ENCODE measurements at places on chromosomes 6 and 20. TPM values are rescaled to one million over a fixed set of nuclear protein-coding genes. Genes with fewer than 3 reads are reported as not detected.
A peak's percentile ranks its signal among the peaks of the same experiment; 100 is the strongest.

- DNase-seq, result no peak
Measured at GRCh38 chr6:16802071-16802470, 40.8 kb upstream of the ATXN1 start.

DNA sequence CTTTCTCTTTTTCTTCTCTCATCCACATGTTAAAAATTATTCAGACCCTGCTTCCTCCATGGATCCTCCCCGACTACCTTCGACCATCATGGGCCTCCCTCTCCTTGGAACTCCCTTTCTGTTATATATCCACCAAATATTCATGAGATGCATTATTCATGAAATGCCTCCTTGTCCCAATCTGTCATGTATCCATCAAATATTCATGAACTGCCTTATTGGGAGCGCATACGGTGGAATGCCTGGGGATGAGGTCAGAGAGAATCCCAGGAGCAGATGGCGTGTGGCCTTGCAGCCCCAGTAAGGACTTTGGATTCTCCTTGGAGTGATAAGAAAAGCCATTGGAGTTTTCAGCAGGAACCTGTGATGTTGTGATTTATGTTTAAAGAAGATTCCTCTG lies 97.0 kb downstream of the NRN1 start:
- no peak for DNase-seq

DNA sequence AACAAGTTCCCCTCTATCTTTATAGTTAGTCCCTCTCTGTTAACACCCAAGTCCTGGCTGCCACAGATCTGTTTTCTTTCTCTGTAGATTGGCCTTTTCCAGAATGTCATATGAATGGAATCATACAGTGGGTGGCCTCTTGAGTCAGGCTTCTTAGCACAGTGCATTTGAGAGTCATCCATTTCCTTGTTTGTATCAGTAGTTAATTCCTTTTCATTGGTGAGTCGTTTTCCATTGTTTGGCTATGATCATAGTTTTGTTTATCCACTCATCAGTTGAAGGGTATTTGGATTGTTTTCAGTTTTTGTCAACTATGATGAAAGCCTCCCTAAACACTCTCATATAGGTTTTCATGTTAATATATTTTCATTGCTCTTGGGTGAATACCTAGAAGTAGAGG lies 248.3 kb downstream of the ARID1B start:
- no peak for DNase-seq

The PI16 gene
- polyA plus RNA-seq, result 3.5 TPM

DNA sequence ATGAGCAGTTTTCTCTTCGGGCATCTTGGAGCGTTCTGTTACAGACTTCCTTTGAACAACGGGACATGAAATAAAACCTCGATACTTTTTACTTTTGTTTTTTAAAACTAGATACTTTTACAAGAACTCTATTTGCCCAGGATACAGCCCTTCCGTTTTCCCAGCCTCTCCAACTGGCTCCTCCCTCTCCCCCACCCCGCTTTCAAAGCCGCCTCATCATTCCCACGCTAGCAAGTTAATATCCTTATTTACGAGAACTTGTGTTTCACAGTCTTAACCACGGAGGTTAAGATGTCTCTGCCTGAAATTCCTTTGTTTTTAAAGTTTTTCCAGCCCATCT lies 241 bp upstream of the CFAP206 start:
- DNase-seq, result no peak

GRCh38 chr20:22429175-22430153 lies 154.9 kb downstream of the FOXA2 start:
- no peak for DNase-seq

- no peak for DNase-seq
Measured at GRCh38 chr6:37628611-37629320, 68.9 kb downstream of the MDGA1 start.

DNA sequence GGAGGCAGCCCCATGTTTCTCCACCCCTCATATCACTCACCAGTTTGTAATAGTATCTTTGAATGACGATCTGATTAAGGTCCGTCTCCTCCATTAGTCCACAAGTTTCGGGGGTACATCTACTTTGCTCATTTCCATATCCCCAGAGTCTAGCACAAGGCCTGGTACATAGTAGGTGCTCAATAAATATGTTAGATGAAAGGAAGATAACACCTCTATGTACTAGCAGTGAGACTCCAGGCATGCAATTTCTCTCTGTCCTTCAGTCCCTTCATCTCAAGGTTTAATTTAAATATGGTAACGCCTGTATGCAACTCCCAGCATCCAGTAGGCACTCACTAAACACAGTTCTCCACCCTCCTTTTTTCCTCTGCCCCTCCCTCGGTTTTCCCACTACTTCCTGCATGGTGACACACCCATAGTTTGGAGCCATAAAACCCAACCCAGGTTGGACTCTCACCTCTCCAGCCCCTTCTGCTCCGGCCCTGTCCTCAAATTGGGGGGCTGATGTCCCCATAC lies 461 bp upstream of the HNF4A start:
- no peak for DNase-seq

DNA sequence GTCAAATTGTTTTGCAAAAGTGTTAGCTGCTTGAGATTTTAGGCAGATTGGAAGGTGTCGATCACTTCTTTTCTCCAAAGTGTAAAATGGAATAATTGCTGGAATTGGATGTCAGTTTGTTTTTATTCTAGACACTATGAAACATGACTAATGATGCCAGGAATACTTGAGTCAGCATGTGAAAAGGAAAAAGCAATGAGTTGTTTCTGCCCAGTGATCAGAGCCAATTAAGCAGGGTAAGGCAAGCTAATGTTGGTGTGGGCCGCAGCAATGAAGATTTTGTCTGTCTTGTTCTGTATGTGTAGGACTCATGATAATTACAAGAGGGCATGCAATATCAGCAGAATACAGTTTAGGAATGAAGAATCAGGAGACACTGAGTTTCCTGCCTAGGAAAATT lies 110.3 kb downstream of the CARMIL1 start:
- no peak for DNase-seq

DNA sequence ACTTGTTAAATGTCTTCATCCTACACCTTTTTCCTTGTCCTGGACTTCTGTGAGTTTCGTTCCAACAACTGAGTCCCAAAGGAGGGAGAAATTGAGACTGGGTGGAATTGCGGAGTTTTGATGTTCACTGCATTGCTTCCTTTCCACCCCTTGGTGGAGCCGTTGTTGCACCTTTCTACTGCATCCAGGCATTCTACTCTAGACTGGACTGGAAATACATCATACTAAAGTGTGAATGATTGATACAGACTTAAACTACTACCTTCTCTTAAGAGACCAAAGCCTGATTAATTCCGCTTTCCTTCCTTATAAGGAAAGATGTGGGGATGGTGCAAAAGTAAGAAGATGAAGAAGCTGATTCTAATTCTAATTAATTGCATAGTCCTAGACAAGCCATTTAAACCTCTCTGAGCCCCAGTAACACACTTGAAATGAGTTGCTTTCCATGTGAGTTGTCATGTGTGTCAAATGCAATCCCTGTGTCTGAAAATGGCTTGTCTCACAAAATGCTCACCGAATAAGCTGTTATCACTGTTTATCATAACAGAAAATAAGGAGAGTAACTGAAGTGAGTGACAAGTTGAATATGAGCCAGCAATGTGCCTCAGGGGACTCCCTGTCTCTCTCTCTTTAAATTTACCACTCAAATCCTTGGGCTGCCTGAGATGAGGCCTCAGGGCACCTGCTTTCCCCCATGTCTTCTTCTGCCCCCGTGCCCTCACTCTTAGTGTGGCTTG lies 338.3 kb upstream of the CHD6 start:
- no peak for DNase-seq

- DNase-seq, result no peak
Measured at GRCh38 chr6:112153926-112154607, 66.7 kb downstream of the FAM229B start.

The VPS52 gene
- 35.8 TPM for polyA plus RNA-seq

- DNase-seq, result peak; percentile 39
Measured at GRCh38 chr6:22526736-22527135, 42.6 kb upstream of the HDGFL1 start.

- peak; percentile 86 for DNase-seq
Measured at GRCh38 chr6:89035252-89036101, 45.1 kb upstream of the PNRC1 start.

DNA sequence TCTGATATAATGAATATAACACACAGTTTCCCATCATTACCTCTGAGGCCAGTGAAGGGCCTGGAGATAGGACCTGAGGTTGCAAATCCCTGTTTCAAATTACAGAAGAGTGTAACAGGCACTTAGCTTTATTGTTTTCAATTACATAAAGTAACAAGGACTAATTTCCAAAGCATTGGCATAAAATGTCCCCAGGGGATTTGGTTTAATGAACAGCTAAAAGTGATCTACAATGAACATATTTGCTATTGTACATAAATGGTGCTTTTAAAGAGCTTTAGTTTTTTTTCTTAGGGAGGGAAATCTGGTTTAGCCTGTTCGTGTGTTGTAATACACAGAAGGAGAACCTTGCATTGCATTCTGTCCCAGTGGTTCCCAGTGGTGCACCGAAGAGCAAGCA lies 54.4 kb downstream of the HMGN3 start:
- DNase-seq, result no peak
